Lower leg skin (tissue), 4 donors: ENCODE measurements at places on chromosomes 11 and 22. TPM values are rescaled to one million over a fixed set of nuclear protein-coding genes. Genes with fewer than 3 reads are reported as not detected.

- no peak for DNase-seq
These were observed 39.5 kb downstream of the XRRA1 start for GRCh38 chr11:74909385-74909784.

FOLR1 gene
- total RNA-seq: 0.46 TPM

- DNase-seq: no peak
These were observed 100.3 kb downstream of the GUCY1A2 start for GRCh38 chr11:106917973-106918372.

- DNase-seq: no peak
These were observed 5.0 kb upstream of the PTPMT1 start for GRCh38 chr11:47560426-47560825.

DNA sequence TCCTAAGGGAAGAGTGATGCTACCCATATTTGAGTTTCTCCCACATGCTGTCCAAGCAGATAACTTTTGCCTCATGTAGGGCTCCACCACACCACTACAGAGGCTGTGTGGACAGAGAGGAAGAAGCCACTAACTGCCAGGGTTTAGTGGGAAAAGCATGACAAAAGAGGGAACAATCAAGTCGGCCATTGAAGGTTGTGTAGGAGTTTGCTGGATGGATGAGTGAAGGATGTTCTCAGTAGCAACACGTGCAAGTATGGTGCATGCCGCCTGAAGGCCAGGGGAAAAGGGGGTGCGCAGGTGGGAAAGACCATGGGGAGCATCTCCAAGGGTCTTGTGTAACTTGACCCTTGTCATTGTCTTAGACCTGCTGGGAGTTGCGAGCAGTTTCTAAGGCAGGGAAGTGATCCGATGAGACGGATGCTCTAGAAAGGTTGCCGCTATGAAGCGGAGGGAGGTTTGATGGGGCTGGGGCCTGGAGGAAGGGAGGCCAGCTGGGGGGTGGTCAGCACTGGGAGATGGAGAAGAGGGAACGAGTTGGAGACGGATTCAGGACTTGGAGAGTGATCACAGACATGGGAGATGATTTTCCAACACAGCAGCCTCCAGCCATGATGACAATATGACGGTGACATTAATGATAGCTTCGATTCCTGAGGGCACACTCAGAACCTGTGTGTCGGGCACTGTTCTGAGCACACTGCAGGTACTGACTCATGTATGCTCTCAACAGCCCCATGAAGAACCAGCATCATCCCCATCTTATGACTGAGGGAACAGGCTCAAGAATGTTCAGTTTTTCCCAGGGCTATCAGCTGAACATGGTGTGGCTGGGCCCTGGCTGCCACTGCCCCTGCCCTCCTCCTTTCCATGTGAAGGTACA, 53.7 kb downstream of the CD6 start:
- no peak for DNase-seq

DNA sequence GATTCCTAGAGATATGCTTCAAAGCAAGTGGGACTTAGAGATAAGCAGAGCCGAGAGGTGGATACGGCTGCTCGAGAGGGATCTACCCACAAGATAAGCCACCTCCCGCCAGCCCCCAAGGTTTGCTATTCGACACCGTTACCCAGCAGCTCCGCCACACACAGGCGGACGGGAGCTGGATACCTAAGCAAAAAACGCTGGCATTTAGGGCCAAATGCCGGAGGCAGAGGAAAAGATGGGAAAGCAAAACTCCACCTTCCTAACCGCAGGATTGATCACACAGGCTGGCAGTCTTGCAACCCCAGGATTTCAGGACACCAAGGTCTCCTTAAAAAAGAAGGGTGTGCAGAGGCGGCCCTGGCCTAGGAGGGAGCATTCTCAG, 709 bp downstream of the FTH1 start:
- peak; percentile 36 for DNase-seq

DNA sequence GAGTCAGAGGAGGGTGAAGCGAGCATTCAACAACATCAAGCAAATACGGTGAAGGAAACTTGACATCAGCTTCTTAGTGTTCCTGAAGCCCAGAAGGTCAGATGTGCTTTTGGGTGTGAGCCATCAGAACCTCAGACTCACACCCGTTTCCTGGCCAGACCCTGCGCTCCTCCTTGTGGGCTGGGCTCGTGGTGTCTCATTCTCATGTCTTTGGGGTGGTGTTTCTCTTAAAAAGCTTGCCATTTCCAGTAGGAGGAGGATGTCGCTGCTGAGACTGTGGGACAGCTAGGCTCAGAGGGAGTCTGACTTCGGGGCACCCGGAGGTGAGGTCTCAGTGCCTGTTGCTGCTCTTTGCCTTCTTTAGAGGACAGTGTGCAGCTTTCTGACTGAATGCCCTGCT, 24.2 kb downstream of the PPFIBP2 start:
- DNase-seq: peak; percentile 94

- peak; percentile 56 for DNase-seq
These were observed 126.5 kb downstream of the SPATA19 start for GRCh38 chr11:133718831-133719230.

CALCA gene
- not detected for total RNA-seq

DNA sequence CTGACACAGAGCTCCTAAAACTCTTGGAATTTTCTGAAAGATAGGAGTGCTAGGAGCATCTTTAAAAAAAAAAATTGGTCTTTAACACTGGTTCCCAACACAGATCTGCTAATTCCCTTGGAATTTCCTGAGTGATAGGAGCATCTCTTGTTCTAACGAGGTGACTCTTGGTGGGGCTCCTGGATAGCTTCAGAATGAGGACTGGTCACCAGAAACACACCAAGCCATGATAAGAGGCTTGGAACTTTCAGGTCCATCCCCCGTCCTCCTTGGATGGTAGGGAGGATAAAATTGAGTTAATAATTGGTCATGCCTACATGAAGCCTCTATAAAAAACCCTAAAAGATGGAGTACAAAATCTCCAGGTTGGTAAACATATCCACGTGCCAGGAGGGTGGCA, 64.5 kb upstream of the LDLRAD3 start:
- DNase-seq: no peak

GAS2L1 gene
- 58.0 TPM for total RNA-seq
